ENCODE measurements at places on chromosomes 11 and 22.

- DNase-seq, result no peak
Measured at GRCh38 chr11:128938156-128938885, 4.3 kb downstream of the TP53AIP1 start.

DNA sequence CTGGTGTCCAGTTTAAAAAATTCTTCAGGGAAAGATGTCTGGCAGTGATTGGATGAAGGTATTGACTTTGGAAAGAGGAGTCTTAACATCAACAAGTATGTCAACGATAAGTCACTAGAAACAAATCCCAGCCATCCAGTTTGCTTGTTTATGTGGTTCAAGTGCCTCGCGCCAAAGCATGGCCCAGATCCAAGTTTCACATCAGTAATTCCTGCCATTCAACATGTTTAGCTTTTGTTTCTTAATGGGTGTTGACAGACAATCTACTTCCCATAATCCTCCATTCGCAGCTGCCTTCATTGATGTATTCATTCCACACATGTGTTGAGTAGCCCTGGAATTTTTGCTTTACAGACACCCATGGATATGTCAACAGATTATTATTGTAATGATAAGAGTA, 77.8 kb downstream of the UBASH3B start:
- DNase-seq, result no peak

DNA sequence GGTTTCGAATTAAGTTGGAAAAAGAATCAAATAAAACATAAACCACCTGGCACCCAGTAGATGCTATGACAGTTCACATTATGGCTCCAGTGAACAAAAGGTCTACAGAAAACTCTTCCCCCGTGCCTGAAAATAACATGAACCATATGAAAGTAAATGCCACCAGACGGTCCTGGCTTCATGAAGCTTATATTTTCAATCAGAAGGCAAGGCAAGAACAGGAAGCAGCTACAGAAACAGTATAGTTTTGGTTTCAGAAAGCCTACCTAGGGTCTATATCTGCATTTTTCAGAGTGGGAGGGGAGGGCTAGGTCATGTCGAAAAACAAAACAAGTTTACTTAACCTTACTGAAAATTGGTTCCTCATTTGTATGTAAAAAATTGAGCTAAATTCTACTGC, 9.8 kb downstream of the RAB30 start:
- DNase-seq, result no peak

DNA sequence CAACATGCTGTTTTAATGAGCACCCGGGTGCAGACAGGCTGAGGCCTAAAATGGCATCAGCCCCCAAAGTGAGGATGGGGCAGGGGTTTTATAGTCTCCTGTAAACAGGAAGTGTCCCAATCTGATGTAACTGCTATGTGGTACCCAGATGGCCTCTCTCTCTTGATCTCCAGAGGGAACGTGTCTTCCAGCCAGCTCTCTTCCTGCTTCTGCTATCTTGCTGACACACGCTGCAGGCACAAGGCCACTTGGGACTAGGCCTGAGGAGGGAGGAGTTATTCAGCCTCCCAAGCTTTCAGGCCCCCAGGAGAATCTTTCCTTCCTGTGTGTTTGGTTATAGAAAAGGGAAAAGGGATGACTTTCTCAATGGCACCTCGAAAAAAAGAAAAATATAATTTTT, 11.4 kb upstream of the VSTM5 start:
- DNase-seq, result no peak

GRCh38 chr11:122559734-122560382, 95.7 kb upstream of the UBASH3B start:
- no peak for DNase-seq

- no peak for DNase-seq
Measured at GRCh38 chr11:69035946-69036340, 12.8 kb upstream of the TPCN2 start.

GRCh38 chr22:44396727-44397722, 84.3 kb upstream of the SHISAL1 start:
- no peak for DNase-seq

Measured in esophagus squamous epithelium (tissue), 5 donors.